ENCODE measurements at places on chromosomes 4 and X.
A peak's percentile ranks its signal among the peaks of the same experiment; 100 is the strongest.

DNA sequence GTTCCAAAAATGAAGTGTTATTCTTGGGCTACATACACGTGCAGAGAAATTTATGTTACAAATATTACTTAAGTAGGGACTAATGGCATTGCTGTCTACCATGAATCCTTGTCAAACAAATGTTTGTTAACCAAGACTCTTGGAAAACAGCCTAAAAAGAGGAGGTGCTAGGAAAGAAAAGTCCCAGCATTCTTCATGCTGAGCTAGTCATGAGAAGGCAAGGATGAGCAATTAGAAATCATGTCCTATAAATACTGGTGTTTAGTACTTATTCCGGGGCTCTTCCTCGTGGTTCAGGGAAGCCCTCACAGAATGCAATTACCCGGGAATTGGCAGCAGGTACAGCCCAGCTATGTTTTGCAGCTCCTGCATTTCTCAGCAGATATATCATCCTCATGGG, 378.1 kb upstream of the FTHL17 start:
- no peak for DNase-seq

DNA sequence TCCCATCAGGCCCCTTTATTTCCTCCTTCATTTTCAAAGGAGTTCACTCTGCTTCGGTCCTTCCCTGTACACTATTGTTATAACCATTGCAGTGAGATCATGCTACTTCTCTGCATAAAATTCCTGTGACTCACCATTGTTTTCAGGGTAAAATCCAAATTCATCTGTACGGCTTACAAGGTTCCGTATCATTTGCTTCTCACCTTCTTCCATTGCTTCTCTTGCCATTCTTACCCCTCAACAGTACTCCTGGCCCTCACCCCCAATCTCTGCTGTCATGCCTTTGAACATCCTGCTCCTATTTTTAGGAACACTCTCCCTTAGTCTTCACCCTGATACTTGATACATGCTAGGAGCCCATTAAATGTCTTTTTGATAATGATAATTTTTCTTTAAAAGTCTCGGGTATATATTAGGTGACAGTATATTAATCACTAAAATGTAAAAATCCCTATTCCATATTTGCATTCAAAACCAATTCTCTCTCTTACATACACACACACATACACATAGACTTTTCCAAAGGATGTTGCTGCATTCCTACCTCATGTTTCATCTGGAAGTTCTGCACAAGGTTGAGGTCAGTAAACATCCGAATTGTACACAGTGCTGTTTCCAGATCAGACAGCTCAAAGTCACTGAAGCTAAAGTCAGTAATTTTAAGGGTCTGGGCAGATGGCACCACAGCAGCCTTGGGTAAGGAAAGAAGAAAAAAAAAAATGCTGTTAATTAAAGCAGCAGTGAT, 103.4 kb downstream of the PDE5A start:
- DNase-seq, result no peak

DNA sequence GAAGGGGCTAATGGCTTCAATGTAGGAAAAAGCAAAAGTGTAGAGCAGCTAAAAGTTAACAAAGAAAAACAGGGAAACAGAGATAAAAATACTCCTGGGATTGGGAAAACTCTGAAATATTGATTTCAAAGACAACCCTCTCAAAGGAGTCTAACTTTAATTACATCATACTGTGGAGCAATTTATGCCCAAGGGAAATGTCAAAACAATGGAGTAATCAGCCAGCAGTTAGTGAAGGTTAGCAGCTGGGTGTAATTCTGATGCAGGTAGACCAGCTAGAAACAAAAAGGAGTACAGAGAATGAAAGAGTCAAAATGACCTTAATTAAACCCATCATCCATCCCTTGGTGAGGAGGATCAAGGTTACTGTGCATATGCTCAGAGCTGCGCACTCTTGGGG, 169.0 kb downstream of the ADAM29 start:
- DNase-seq, result no peak

- DNase-seq, result no peak
These were observed 776 bp downstream of the CEP44 start for GRCh38 chr4:174284487-174284886.

DNA sequence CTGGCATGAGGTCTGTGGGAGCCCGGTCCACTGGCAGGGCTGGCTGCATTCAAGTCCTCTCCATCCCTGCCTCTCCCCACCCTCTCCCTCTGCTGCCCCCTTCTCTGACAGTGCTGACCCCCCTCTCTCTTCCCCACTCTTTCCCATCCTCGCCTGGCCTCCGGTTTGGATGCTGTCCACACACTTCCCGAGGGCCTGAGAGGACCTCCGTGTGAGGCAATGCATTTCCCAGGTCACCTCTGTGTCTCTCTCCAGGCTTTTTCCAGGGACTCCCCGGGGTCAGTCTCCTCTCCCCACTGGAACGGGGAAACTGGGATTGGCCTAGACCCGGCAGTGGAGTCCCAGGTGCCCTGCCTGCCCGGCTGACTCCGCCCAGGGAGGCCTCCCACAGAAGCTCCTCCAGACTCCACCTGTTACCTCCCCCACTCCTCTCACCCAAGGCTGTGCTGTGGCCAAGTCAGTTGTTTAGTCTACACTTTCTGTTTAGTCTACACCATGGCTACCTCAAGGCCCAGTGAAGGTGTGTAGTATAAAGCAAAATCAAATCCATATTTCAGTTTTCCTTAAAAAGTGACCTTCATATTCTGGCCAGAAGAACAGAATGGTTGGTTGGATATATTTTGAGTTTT, 146.8 kb downstream of the PTTG2 start:
- no peak for DNase-seq

GRCh38 chrX:147565237-147565636, 346.5 kb upstream of the FMR1 start:
- no peak for DNase-seq

DNA sequence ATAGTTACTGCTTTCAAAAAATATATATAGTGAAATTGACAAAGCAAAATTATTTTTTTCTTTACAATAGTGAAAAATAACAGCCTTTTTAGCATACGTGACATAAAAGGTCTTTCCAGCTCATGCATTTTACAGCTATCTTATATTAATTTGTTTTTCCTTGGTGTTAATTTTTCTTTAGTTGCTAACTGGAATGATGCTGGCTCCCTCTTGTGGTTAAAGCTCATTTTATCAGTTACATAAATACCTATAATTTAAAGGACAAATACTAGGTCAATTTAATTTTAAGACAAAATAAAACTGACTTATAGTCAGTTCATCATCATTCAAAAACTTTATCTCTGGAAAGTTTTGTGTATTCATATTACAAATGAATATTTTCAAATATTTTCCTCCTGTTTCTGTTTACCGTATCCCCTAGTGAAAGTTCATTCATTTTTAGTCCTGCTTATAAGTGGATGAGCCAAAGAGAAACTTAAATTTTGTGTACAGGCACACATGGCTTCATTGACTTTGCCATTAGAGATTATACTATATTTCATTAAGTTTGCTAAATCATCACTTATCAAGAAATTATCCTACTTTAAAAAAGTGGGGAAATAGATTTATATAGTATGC, 9.9 kb upstream of the ANAPC4 start:
- DNase-seq, result peak; percentile 69

DNA sequence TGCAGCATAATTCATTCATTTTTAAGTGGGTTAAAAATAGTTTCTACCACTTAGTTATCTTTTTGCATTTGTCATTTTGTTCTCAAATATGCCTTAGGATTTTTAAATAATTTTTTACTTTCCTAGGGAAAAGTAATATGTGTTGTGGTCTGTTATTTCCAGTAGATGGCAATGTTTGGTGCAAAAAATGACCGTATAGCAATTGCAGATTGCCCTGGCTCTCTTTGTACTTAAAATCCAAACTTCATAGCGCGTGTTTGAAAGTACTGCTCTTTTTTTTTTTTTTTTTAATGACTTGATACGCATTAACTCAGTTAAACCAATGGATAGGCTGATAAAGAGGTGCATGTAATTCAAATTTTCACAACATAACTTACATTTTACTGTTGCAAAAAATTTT, 74.4 kb upstream of the RBMX start:
- peak; percentile 13 for DNase-seq

DNA sequence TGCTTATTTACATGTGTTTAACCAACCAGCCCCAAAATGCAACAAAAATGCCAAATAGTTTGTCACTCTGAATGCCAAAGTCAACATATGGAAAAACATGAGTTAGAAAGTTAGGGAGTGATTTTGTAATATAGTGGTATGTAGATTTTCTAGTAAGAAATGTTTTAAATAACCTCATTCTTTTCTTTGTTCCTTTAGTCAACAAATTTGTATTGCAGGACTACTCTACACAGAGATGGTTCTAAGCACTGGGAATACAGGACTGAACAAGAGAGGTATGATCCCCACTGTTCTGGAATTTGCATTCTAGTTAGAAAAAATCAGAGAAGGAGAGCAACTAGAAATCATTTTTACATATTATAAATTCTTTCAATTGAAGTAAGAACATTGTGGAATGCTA, 218.8 kb upstream of the ANXA10 start:
- DNase-seq, result no peak

DNA sequence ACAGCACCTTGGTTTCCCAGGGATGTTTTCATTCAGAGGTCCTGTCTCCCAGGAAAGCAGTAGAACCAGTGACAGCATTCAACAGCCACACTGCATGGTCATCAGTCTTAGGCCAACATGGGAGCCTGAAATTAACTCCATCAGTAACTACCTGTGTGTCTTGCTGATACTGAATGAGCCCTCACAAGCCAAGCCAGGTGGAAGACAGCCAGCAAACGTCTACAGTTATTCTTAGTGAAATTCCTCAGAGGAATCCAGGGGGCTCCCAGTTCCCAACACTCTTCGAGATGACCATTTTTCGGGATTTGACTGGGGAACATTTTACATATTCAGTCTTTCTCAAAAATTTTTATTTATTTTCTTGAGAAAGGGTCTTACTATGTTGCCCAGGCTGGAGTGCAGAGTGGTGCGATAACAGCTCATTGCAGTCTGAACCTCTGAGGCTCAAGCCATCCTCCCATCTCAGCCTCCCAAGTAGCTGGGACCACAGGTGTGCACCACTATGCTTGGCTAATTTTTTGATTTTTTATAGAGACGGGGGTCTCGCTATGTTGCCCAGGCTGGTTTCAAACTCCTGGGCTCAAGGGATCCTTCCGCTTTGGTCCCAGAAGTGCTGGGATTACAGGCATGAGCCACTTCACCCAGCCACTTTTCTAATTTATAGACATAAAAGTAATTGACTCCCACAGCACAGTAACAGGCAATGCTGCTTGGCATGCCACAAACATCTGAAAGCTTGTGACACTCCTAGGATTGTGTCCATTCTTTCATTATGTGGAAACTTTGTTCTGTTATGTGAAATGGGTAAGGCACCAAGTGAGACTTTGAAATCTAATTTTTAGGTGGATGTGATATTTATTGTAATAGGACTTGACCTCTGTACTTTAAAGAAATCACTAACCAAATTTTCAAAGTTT, 116.9 kb downstream of the SOWAHB start:
- DNase-seq, result no peak

- DNase-seq, result no peak
These were observed 103.9 kb upstream of the STX18 start for GRCh38 chr4:4645743-4646142.

DNA sequence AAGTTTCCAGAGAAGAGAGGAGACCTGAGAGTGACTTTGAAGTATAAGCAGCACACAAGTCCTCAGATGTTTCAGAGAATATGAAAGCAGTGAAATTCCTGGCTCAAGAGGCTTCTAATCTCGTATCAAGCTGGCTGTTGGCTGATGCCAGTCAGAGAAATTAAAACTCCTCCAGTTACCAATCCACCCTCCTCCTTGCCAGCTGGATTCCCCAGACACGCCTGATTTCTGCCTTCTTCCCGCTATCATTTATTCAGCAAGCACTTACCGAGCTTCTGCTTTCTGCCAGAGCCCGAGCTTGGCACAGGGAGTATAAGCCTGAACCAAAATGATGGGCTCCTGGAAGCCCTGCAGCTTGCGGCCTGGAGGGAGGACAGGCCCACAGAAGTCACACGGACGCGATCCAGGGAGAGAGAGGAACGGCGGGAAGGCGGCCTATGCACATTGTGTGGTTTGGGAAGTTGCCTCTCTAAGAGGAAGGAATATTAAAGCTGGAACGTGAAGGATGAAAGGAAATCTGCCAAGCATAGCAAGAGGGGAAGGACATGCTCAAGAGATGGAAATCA, 102.4 kb upstream of the TBL1X start:
- no peak for DNase-seq

DNA sequence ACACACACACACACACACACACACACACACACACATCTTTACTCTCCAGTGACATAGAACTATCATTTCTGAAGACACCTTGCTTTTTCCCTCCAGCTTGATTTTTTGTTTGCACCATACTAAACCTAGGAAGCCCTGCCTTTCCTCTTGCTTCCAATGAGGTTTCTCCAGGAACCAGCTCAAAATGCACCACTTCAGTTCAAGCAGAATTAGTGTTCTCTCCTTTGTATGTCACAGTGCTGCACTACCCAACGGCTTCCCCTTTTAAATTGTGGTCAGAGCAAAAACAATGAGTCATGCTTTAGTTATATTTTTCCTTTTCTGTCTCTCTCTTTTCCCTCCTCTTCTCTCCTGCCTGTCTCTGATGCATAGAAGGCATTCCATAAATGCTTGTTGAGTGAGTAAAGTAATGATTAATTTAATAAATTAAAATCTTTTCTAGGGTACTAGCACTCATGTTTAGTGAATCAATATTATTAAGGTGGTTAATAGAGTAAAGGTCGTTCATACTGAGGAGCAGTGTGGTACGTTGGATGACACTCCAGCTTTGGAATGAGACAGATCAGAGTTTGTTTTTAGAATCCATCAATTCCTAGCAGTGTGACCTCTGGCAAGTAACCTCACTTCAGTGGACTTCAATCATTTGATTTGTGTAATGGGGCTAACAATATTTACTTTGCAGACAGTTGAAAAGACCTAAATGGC, 5.9 kb downstream of the RTL3 start:
- peak; percentile 48 for DNase-seq

- no peak for DNase-seq
These were observed 35.9 kb downstream of the SLC9A6 start for GRCh38 chrX:136021160-136021559.

- no peak for DNase-seq
These were observed 16.4 kb downstream of the SORCS2 start for GRCh38 chr4:7208509-7209451.

All from suppressor macrophage treated with lipopolysaccharide for 4 hours (primary cell).